ENCODE measurements at places on chromosomes 12 and 14.

DNA sequence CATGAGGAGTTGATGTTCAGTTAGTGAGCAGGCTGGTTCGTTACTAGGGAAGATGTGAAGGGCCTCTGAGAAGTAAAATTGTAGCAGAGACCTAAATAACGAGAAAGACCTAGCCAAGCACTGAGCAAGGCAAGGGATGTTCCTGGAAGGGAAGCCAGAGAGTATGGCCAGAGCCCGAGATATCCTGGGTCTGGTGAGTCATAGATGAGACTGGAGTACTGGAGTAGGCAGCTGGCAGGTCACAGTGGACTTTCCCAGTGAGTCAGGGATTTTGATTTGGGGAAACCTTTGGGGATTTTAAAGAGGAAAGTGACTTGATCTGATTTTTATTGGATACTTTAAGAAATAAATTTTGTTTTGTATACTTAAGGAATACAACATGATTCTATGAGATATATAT is 369.0 kb downstream of the DIO2 start:
- DNase-seq, result no peak

GRCh38 chr14:100568998-100569733 is 18.1 kb downstream of the BEGAIN start:
- no peak for DNase-seq

- no peak for DNase-seq
Observed at GRCh38 chr12:39227218-39227617, 215.7 kb downstream of the KIF21A start.

- DNase-seq, result no peak
Observed at GRCh38 chr12:68873316-68873715, 59.7 kb downstream of the CPM start.

DNA sequence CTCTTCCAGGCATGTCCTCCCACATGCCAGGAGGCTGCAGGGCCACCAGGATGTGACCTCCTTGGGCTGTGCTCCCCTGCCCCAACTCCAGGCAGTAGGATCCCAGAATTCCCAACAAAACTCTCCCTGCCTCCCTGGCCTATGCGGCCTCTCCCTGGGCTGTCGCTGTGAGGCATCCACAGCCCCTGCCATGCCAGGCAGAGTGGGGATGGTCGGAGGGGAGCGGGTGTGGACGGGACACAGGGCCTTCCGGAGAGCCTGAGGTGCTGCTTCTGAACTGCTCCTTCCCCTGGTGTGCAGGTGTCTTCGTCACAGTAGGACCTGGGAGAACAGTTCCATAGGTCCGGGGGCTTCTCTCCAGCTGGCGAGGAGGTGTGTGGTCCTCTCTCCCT is 18.3 kb downstream of the GPR132 start:
- no peak for DNase-seq

DNA sequence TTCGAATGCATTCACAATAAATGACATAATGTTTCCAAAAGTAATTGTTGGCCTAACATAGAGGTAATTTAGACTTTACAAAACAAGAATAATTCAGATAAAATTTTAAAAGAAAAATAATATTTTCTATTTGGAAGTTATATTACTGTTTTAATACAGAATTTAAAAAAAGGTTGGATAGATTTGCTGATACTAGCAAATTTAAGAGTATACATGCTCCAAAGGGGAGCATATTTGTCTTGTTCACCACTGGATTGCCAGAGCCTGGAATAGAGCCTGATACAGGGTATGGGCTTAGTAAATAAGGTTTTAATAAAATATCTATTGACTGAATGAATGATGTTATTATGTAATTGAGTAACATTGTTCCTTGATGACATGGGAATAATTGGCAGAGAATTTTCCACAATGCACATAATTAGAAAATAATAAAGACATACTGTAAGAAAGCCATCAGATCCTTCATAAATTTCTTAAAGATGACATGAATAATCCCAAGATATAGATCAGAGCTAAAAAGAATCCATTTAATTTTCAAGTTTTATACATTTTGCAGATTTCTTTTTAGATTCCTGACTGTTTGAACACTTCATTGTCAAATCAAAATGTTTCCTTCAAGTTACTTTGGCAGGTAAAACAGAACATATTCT is 305.3 kb downstream of the SLC6A15 start:
- no peak for DNase-seq

DNA sequence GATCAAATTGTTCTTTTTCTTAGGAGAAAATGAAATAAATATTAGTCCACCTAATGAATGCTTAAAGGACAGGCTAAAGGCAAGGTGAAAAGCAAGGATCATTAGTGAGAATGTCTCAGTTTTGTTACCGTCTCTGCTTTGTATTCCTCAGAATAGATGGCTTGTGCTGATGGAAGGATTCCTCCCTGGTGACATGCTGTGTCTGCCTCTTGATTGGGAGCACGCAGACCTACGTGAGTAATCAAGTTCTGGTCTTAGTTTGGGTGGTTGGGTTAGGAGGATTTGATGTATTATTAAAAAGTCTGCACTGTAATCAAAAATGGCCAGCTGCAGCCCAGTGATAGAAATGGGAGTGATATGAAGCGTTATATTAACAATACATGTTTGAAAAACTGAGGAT is 78.8 kb upstream of the RTL1 start:
- DNase-seq, result no peak

DNA sequence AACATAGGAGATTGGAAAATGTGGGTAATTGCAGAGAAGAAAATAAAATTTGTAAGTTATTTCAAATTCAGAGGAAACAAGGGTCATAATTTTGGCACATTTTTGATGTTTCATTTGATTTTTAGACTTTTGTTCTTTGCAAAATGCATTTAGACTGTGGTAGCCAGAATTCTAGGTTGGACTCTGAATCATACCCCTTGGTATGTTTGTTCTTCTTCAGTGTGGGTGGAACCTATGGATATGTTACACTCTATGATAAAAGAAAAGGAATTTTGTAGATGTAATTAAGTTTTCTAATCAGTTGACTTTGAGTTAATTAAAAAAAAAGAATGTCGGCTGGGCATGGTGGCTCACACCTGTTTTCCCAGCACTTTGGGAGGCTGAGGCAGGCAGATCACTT is 827.0 kb downstream of the AACS start:
- no peak for DNase-seq

- DNase-seq, result no peak
Observed at GRCh38 chr12:108442067-108442466, 73.0 kb upstream of the FICD start.

DNA sequence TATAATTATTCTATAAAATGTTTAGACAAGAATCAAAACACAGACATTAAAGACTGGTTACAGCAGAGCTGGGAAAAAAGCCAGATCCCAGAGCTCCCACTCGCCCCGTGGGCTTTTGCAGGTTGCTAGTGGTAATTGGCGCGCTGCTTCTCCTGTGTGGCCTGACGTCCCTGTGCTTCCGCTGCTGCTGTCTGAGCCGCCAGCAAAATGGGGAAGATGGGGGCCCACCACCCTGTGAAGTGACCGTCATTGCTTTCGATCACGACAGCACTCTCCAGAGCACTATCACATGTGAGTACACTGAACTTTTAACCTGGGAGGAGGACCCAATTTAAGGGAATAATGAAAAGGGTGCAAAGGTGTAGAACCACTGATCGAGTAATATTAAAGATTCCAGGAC is 7.5 kb downstream of the TMEM52B start:
- no peak for DNase-seq

DNA sequence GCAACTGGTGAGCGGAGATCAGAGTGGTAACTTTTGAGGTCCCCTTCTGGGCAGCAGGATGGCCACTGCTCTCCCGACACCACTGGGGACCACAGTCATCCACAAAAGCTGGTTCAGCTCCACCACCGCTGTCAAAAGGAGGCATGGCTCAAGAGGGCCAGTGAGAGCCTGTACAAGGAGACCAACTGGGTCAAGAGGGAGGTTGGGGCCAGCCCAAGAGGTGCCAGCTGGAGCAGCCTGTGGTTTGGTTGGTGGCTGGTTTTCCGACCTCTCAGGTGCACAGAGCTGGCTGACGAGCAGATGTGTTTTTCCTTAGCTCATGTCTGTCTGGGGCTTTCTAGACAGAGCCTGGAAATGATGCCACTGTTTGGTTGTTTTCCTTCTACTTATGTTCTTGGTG is 60.1 kb downstream of the ERH start:
- DNase-seq, result no peak

DNA sequence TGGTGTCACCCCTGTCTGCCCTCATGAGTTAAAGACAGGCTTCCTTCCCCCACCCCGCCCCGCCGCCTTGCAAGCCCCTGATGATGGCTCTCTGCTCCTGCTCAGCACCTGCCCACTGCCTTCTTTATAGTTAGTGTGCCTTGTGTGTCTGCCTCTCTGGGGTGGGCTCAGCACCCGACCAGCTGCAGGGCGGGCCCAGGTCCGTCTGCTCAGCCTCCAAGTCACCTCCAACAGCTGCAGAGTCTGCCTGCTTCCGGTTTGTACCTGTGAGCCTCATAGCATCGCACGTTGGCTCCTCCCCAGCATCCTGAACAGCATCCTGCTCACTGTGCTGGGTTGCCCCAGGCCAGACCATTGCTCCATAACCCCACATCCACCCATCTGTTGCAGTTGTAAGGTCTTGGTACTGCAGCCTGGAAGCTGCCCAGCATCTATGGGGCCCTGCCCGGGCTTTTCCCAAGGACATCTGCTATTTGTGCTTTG is 3.5 kb downstream of the TGFB3 start:
- DNase-seq, result no peak

DNA sequence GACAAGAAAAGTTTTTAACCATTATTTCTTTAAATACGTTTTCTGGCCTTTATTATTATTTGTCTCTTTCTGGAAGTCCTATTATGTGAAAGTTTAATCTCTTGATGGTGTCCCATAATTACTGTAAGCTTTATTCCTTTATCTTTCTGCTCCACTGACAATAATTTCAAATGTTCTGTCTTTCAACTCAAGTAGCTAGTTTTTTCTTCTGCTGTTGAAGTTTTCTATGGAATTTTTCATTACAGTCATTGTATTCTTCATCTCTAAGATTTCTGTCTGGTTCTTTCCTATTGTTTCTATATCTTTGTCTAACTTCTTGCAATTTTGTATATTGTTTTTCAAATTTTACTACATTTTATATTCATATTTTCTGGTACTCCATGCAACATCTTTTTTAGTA is 173.6 kb upstream of the MGAT4C start:
- DNase-seq, result no peak

GRCh38 chr14:58844544-58844943 is 206.8 kb downstream of the DACT1 start:
- DNase-seq, result no peak
